COR-L47 (cell line): ENCODE measurements at places on chromosomes 5 and 9.
A peak's percentile ranks its signal among the peaks of the same experiment; 100 is the strongest.

DNA sequence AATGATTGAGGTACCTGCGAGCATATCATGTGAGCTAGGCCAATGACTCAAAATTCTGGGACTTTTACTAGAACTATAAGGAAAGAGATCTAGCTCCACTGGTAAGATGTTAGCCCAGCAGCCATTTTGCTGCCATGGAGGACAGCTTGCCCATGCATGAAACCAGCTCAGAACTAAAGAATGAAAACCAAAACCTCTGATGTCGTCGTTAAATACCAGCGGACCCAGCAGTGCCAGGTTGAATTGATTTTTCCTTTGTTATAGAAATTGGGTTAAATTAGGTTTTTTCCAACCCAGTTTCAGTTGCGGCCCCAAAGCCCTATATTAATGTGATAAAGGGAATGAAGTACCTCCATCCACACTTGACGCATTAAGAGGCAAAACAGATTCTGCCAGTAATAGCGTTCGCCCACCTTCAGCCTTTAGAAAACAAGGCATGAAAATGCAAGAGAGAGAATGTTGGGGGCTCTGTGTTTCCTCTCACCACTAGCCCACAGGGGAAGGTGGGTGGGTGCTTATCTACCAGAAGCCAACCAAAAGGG lies 5.5 kb upstream of the ITK start:
- no peak for DNase-seq

DNA sequence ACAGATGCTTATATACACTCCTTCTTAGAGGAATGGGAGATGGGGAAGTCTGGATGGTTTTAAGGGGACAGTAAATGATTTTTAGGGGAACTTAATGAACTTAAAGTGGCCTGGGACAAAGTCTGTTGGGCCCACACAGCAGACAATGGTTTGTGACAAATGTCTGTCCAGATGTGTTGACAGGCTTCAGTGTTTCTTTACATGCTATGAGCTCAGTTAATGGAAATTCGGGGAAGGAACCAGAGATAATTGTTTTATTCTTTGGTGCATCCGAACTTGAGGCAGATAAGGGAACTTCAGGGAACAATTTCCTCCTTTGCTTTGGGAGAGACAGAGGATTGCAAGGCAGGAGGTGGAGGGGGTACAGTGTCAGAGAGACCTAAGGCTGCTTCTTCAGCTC lies 52.3 kb downstream of the NFIB start:
- no peak for DNase-seq

GRCh38 chr5:88734983-88735382 lies 148.0 kb downstream of the MEF2C start:
- DNase-seq, result no peak

- DNase-seq, result no peak
Observed at GRCh38 chr5:61641748-61642565, 309.9 kb downstream of the ZSWIM6 start.

- no peak for DNase-seq
Observed at GRCh38 chr9:87518702-87519335, 21.2 kb downstream of the DAPK1 start.

DNA sequence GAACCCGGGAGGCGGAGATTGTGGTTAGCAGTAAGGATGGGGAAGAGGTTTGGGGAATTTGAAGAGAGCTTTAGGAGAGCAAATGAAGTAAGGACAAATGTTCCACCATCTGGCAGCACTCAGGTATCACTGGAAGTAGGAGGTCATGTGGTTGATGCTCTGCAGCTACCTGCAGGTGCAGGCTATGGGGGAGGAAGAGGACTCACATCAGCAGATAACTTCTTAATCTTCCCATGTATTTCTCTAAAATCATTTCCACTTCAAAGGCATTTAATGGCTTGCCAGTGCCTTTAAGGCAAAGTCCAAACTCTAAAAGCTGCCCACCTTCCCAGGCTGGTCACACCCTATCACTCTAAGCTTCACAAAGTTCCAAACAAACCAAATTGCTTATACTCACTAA lies 8.1 kb upstream of the HAVCR1 start:
- DNase-seq, result no peak

- DNase-seq, result no peak
Observed at GRCh38 chr9:74861071-74861470, 26.6 kb downstream of the TRPM6 start.

DNA sequence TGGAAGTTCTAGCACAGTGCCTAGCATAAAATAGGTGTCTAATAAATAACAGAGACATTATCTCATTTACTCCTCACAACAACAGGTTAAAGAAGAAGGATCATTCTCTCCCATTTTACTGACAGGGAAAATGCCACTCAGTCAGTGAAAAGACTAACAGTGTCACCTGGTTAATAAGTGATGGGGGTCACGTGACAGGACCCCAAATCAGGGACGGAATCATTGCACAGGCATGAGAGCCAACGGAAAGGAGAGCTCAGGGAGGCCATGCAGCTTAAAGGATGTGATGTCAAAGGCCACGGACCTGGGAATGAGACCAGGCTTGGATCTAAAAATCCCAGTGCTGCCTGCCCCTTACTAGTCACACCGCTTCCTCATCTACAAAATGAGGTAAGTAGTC lies 101.2 kb downstream of the BNC2 start:
- no peak for DNase-seq

- no peak for DNase-seq
Observed at GRCh38 chr5:149005077-149005892, 57.6 kb downstream of the SH3TC2 start.

DNA sequence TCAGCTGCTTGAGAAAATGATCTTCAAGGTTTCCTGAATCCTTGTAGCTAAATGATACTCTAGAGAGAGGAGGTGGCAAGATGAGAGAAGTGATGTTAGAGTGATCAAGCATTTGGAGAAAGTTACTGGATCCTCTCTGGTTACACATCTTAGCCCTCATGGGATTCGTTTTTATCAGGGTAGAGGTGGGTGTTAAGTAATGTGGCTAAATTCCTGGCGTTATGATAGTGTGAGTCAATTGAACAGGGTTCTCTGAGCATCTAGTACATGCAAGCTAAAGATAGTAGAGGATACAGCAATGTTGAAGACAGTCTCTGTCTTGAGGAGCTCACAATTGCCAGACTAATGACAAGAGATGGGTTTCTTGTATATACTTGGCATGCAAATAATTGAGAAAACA lies 123.7 kb downstream of the PSD2 start:
- DNase-seq, result no peak

DNA sequence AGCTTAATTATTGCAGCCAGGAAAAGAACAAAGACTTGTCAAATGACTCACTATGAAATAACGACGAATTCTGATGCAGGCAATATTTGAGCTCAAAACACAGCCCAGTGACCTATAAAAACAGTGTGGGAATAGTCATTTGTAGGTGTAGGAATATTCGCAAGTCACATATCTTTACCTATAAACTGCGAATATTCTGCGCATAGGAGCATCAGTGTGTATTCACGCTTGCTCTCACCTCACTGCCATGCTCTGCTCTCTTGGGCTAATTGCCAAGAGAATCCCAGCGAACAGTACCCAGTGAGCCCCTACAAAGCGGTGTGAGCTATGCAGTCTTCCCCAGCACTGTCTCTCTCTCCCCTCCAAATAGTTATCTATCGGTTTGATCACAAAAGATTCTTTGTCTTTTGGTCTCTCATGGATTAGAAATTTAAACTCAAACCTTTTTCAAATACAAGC lies 74.2 kb downstream of the ST8SIA4 start:
- no peak for DNase-seq

GRCh38 chr9:112371060-112371459 lies 8.8 kb upstream of the HSDL2 start:
- DNase-seq, result no peak

DNA sequence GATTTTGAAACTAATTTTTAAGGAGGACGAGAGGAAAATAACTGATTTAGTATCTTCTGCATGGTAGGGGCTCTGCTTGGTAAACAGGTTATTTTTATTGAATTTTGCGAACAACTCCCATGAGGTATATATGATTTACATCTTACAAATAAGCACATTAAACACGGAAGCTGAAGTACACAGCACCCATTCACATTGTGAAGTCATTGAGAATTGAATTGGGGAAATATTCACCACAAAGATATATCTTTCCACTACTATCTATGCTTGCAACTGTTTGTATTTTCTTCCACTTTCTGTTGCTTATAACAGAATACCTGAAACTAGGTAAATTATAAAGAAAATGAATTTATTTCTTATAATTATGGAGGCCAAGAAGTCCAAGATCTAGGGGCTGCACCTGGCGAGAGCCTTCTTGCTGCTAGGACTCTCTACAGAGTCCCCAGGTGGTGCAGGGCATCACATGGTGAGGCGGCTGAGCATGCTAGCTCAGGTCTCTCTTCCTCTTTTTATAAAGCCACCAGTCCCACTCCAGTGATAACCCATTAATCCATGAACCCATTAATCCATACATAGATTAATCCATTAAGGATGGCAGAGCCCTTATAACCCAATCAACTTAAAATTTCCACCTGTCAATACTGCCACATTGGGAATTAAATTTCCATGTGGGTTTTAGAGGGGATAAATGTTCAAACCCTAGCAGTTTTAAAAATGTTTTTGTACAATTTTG lies 79.0 kb upstream of the ZNF608 start:
- DNase-seq, result no peak

DNA sequence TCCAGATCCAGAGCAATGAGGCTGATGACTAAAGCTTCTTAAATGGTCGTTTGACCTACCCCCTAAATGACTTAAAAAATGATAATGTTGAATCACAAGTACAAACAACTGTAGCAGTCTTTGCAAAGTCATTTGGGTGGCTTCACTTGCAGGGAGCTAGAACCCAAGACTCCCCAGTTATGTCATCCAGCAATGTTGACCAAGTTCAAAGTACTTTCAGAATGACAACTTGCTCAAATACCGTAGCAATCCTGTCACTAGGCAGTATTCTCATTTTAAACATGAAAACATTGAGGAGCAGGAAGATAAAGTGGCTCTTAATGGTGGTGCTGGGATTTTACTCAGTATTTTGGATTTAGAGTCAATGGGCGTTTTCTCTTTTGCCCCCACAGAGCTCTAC lies 1217.0 kb upstream of the DMAC1 start:
- DNase-seq, result no peak

GRCh38 chr9:124795881-124796431 lies 19.0 kb downstream of the OLFML2A start:
- no peak for DNase-seq

DNA sequence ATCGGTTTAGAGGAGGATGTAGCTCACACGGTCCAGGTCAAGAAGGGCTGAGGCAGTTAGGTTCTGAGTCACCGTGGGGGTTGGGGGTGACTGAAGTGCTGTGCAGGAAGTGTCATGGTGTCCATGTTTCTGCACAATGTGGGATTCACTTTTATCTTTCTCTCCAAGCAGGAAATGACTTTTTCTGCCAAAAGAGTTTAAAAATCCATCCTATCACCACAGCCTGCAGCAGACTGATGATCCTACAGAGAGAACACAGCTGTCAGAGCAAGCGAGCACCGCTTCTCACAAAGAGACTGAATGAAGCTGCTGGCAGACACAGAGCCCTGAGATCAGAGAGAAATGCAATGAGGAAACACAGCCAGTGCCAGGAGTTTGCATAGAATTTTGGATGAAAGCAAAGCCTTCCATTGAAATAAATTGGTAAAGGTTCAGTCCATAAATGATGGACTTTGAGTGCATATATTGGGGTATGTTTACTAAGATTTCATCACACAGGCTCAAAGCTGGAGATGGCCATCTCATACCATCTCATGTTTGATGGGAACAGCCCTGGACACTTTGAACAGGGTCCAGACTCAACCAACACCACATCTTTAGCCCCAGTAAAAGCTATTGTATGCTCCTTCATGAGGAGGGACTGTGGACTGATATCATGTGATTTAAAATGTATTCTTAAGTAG lies 213.9 kb upstream of the FBXL7 start:
- no peak for DNase-seq

DNA sequence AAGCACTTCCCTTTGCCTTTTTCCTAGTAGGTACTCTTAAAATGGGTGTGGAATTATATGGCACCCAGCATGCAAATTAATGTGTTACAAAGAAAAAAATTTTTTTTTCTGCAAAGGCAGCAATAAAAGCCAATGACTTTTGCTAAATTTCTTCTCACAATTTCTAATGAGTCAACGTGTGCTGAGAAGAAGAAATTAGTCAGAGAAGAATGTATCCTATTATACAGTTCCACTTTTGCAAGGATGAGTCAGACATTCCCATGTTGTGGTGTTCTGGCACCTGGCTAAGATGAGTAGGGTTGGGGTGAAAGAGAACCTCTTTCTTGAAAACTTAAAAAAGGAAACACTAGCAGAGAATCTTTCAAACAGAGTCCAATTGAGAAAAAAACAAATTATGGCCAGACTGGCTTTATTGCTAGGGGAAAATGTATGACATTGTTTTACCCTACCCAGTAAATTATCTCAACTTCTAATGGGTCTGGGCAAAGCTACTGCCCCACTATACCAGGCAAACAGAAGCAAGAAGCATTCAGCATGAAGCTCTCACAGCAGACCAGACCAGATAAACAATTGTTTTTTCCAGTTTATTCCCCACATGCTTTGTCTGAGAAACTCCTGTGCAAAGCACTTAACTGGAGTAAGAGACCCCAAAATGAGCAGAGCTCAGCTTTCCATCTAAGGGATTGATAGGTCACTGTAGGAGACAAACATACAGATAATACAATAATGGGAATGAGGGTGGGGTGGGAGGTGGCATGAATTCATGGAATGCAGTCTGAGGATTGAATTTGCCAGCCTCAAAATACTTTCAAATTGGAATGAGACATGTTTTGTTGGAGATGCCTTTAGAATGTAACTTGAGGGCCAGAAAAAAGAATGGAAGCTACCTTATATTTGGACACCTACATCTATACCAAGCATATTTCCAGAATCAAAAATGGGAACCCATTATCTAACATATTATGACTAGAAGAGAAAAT lies 220.8 kb upstream of the RFX3 start:
- no peak for DNase-seq

DNA sequence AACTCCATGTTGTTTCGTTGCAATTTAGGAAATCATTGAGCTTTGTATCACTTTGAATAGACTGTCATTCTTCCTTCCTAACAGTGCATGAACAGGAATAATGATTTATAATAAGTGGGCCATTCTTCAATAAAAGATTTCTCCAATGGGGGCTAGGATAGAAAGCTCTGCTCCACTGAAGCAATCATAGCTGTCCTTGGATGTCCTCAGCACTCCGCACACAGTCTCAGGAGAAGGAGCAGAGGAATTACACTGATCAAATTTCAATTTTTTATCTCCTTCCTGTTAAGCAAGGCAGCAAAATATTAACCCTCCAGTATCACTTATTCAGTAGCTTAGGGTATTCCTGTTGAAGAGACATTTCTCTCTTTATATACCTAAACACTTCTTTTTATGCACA lies 532.7 kb upstream of the ST8SIA4 start:
- no peak for DNase-seq

- DNase-seq, result peak; percentile 83
Observed at GRCh38 chr9:136764301-136764891, at the start of gene LCN15. TSS of gene LCN15 (minus strand) at chr9:136764518. CDS start at chr9:136764488, 30 bp downstream.

GRCh38 chr9:81543695-81544094 lies 145.7 kb downstream of the TLE1 start:
- no peak for DNase-seq

DNA sequence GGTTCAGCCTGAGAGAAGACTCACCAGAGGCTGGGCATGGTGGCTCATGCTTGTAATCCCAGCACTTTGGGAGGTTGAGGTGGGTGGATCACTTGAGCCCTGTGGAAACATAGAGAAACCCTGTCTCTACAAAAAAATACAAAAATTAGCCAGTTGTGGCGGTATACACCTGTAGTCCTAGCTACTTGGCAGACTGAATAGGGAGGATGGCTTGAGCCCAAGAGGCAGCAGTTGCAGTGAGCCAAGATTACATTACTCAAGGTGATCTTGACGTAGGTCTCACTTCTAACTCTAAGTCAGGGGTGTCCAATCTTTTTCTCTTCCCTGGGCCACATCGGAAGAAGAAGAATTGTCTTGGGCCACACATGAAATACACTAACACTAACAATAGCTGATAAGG lies 16.2 kb upstream of the ATP6V1G1 start:
- DNase-seq, result no peak
